ENCODE measurements at places on chromosomes 12 and 14.

GRCh38 chr12:14171106-14171505 lies 189.7 kb upstream of the GRIN2B start:
- DNase-seq: no peak

GRCh38 chr14:64478634-64479250 lies 13.4 kb downstream of the AKAP5 start:
- peak; percentile 46 for DNase-seq

- DNase-seq: peak; percentile 18
These were observed 87.0 kb downstream of the SEC23A start for GRCh38 chr14:39015964-39016577.

DNA sequence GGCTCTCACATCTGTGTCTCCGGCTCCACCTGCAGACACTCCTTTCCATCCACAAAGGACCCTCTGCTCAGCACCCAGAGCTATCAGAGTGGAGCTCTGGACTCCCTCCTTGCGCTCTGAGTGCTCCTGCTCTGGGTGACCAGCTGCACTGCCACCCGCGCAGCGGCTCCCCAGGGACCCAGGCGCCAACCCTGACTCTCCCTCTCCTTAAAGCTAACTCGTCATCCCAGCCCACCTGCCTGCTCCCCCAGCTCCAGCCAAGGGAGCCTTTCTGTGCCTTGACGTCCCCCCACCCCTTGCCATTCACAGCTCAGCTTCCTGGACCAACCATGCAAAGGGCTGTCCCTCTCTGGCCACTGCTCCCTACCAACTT lies 99.0 kb downstream of the SETD3 start:
- DNase-seq: no peak

GRCh38 chr14:74863274-74863673 lies 12.7 kb downstream of the PROX2 start:
- DNase-seq: no peak

- peak; percentile 13 for DNase-seq
These were observed 498 bp downstream of the PIANP start for GRCh38 chr12:6699989-6700645.

GRCh38 chr12:123845881-123846280 lies 83.8 kb downstream of the DNAH10 start:
- no peak for DNase-seq

- DNase-seq: no peak
These were observed 61.6 kb upstream of the MED13L start for GRCh38 chr12:116339062-116339461.

Measured in EH (cell line).